Mesenteric fat pad (tissue), 1 donor: ENCODE measurements at places on chromosomes 1 and 21. TPM values are rescaled to one million over a fixed set of nuclear protein-coding genes. Genes with fewer than 3 reads are reported as not detected.

GRCh38 chr1:22443332-22443731, 8.3 kb upstream of the ZBTB40 start:
- DNase-seq: no peak

DNA sequence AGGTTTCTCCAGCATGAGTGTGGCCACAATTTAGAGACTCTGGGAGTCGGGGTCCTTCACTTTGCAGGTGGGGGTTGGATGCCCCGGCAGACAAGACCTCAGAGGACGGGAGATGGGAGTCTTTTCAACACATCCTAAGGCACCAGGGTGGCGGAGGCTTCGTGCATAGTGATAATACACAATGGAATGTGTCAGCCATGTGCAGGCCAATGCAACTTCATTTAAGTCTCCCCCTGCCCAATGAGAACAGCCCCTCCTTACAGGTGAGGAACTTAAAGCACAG, 75.9 kb upstream of the IFFO2 start:
- DNase-seq: no peak

DNA sequence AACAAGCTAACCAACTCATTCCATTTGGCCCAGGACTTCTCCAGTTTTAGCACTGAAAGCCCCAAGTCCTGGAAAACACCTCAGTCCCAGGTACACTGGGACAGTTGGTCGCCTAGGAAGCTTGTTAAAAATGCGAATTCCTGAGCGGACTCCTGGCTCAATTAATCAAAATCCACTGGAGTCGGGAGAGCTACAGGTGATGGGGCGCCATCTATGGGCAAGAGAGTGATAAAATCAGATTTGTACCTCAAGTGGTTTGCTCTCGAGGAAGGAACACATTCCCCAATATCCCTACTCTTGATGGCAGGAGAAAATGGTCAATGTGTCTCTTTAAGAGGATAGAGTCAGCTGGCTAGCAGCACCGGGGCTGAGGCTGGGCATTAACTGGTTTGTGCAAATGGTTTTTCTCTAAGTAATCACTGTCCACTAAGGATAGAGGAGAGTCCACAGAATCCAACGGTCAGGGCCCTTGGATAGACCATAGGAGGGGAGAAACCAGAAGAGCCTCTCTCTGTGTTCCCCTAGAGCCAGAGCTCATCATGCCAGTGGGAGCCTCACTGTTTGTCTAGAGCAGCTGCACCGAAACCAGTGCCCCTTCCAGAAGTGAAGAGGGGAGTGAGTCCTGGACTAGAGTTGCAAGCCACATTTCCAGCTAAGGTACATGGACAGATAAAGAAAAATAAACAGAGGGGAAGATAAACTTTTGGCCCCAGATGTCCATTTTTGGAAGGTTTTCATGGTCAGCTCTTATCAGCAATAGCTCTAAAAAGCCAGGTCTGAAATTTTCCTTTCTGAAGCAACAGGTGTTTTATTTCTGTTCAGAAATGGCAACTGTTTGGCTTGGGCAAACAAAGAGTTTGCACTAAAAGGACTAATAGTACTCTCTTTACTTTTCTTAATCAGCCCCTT, 148.5 kb downstream of the TENT5C start:
- no peak for DNase-seq

DNA sequence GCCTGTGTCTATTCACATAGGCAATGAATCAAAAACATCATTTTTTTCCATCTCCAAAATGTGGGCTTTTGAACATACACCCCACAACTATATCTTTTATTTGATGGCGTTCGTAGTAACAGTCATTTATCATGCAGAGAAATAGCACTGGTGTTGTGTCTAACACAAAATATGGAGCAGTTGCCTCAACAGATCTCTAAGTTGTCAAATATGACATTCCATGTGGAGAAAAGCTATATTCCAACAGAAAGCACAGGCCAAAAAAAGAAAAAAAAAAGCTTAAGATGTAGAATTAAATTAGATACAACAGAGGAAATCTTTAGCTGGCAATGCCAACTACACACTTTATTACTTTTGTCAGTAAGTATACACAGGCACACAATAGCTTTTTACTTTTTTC, 411.7 kb downstream of the BRINP3 start:
- no peak for DNase-seq

DNA sequence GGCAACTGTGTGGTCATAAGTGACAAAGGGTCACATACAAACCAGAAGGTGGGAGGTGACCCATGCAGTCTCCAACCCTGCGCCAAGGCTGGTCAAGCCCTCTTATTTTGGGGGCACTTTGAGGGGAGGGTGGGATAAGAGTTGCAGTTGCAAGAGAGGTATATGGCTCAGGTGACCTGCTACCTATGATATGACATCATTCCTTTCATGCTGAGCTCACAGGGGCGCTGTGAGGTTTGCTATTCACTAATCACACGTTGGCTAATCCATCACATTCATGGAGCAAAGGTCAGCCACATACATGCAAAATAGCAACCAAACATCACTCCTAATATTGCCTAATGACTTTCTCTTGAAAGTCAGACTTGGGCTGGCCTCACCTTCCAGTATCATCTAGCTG, 72.0 kb upstream of the PAXBP1 start:
- no peak for DNase-seq

GRCh38 chr1:223707256-223708000, 4.9 kb upstream of the CAPN2 start:
- DNase-seq: no peak

DNA sequence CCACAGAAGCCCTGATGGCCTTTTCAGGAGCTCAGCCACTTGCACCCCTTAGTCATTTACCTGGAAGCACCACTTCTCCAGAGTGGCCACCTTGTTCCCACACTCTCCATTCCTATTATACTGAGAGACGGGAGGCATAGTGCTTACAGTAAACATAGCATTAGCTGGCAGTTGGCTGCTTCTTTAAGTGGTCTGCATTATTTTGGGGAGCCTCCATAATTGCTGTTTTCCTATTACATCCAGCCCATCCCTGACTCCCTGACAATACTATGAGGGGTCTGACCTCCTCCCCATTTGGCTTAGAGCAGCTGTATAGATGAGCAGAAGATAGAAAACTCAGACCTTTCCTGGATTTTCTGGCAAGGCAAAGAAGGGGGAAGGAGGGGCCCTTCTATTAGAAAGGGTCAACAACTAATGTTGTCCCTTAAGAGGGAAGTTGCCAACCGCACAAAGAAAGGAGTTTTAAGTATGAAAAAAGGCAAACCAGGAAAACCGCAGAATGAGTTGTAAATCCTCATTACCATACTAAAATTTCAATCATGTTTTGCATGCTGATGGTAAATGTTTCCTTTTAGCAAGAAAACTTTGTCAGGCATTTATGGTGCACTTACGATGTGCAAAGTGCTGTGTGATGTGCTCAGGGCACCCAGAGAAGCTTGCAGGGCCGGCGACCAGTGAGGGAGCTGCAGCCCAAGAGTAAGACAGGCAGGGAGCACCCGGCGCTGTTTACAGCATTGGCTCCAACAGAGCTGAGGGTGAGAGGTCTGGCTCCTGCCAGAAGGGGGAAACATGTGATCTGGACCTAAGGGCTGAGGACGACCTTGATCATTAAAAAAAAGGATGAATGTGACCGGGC, 167.3 kb downstream of the ZZZ3 start:
- no peak for DNase-seq

GRCh38 chr1:9108056-9108665, 20.7 kb downstream of the GPR157 start:
- peak; percentile 71 for DNase-seq

MLLT11 gene
- 0.64 TPM for total RNA-seq

NSL1 gene
- total RNA-seq: 28.3 TPM

PDC gene
- not detected for total RNA-seq

S100B gene
- 102 TPM for total RNA-seq

HHIPL2 gene
- not detected for total RNA-seq
